ENCODE measurements at places on chromosomes 16 and 17.

- no peak for DNase-seq
These were observed 1376.4 kb upstream of the GOT2 start for GRCh38 chr16:60110531-60110930.

- no peak for DNase-seq
These were observed 37.8 kb upstream of the MAF start for GRCh38 chr16:79638386-79638785.

DNA sequence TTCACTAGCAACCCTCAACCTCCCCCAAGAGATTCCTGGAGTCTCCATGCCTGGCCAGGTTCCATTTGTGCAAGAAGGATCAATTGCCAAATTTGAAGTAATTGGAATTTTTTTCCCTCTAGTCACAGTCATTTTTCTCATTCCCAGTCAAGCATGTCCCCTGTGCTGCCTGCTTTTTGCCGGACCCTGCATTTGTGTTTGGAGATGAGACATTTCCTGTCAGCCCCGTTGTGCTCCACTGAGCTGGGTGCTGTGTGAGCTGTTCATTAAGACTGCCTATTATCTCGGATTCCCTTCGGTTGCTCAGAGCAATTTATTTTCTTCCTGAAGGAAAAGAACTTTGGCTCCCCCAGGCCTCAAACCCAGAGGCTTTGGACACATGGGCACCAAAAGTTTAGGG is 201.0 kb upstream of the NLRP1 start:
- no peak for DNase-seq

- no peak for DNase-seq
These were observed 129.2 kb upstream of the MYOCD start for GRCh38 chr17:12536472-12536871.

- no peak for DNase-seq
These were observed 122.1 kb downstream of the SKAP1 start for GRCh38 chr17:48307814-48308411.

GRCh38 chr17:74467221-74467951 is 952 bp downstream of the CD300A start:
- no peak for DNase-seq

GRCh38 chr17:45428050-45428617 is 4.5 kb downstream of the ARHGAP27 start:
- no peak for DNase-seq

Data from GOT3 (cell line).